Subcutaneous preadipocyte (primary cell): ENCODE measurements at places on chromosomes 12 and 14. TPM values are rescaled to one million over a fixed set of nuclear protein-coding genes. Genes with fewer than 3 reads are reported as not detected.

LRP1-AS gene
- not detected in 2 replicates for total RNA-seq

GPHN gene
- total RNA-seq: 10.7 and 17.4 TPM in 2 replicates

TDRD9 gene
- 0.39 and 0.73 TPM in 2 replicates for total RNA-seq

C12orf54 gene
- total RNA-seq: not detected in 2 replicates

PPP4R4 gene
- total RNA-seq: 0.37 and 0.39 TPM in 2 replicates

ACOT6 gene
- not detected in 2 replicates for total RNA-seq

PRH2 gene
- not detected in 2 replicates for total RNA-seq

GLI1 gene
- under 0.01 and 0.78 TPM in 2 replicates for total RNA-seq

ANAPC7 gene
- total RNA-seq: 33.1 and 39.1 TPM in 2 replicates

EPYC gene
- total RNA-seq: not detected in 2 replicates

RNASE3 gene
- not detected in 2 replicates for total RNA-seq

PIANP gene
- total RNA-seq: under 0.01 TPM in 1 of 2 replicates, not detected in the other
